Mesothelial cell of epicardium (in vitro differentiated cells): ENCODE measurements at places on chromosomes 7 and 10. TPM values are rescaled to one million over a fixed set of nuclear protein-coding genes. Genes with fewer than 3 reads are reported as not detected.

STAG3 gene
- total RNA-seq, result 0.94 to 1.9 TPM (median 1.4 TPM) in 3 replicates

BMPR1A gene
- total RNA-seq, result 96.1 to 106 TPM (median 100.0 TPM) in 3 replicates

CH25H gene
- not detected in 3 replicates for total RNA-seq

SDK1 gene
- total RNA-seq, result 12.8 to 17.2 TPM (median 15.1 TPM) in 3 replicates

CALN1 gene
- 0.25 to 1.1 TPM (median 0.42 TPM) in 3 replicates for total RNA-seq

PRRT4 gene
- total RNA-seq, result 7.9 to 9.5 TPM (median 9.1 TPM) in 3 replicates

ANKRD61 gene
- 0.20 to 0.29 TPM in 2 of 3 replicates, not detected in the other for total RNA-seq

HOXA2 gene
- 30.3 to 33.9 TPM (median 30.8 TPM) in 3 replicates for total RNA-seq

GRCh38 chr10:121288864-121289661 lies 309.2 kb downstream of the FGFR2 start:
- DNase-seq, result no peak

- DNase-seq, result no peak
Observed at GRCh38 chr7:33872870-33873269, 32.5 kb upstream of the BMPER start.

GRCh38 chr7:41685684-41686083 lies 17.2 kb downstream of the INHBA start:
- no peak for DNase-seq

GRCh38 chr10:67464278-67464677 lies 231.7 kb downstream of the CTNNA3 start:
- no peak for DNase-seq

DNA sequence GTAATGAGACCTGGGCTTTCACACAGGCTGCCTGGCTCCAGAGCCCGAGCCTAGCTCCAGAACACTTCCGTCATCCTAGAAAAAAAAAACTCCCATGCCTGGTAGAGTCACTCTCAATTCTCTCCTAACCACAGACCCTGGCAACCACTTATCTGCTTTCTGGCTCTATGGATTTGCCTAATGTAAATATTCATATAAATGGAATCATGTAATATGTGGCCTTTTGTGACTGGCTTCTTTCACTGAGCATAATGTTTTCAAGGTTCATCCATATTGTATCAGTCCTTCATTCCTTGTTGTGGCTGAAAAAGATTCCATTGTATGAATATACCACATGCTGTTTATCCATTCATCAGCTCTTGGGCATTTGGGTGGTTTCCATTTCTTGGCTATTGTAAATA lies 167.7 kb upstream of the MKLN1 start:
- no peak for DNase-seq

DNA sequence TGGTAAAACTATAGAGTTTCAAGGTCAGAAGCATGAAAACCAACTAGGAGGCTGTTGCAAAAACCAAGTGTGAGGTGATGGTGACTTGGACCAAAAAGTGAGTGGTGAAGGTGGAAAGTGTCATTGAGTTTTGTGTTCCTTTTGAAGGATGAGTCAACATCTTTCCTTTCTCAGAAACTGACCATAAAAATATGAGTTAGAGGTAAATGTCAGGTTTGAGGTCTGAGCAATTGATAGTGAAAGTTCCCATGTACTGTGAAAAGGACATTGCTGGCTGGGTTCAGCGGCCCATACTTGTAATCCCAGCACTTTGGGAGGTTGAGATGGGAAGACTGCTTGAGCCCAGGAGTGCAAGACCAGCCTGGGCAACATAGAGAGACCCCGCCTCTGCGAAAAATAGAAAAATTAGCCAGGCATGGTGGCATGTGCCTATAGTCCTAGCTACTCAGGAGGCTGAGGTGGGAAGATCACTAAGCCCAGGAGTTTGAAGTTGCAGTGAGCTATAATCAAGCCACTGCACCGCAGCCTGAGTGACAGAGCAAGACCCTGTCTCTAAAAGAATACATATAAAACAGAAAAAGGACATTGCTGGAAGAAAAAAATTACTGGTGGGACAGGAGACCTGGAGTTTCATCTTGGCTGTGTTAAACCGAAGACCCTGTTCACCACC lies 89.3 kb upstream of the ARID5B start:
- DNase-seq, result no peak

- DNase-seq, result no peak
Observed at GRCh38 chr7:146414937-146415336, 298.3 kb downstream of the CNTNAP2 start.

DNA sequence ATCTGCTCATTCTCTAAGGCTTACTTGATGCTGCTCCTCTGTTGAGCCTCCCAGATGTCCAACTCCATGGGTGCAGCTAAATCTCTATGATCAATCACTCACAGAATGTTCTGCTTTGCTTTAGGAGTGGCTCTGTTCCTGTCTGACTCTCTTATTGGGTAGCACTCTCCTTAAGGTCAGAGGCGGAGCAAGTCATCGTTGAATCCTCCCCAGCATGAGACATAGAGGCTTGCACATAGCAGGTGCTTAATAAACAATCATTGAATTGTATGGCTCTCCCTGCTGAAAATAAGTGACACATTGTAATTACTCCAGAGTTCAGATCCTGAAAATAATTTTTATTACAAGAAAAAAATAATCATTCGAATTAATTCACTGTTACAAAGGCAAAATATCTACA lies 69.7 kb downstream of the NPS start:
- no peak for DNase-seq

DNA sequence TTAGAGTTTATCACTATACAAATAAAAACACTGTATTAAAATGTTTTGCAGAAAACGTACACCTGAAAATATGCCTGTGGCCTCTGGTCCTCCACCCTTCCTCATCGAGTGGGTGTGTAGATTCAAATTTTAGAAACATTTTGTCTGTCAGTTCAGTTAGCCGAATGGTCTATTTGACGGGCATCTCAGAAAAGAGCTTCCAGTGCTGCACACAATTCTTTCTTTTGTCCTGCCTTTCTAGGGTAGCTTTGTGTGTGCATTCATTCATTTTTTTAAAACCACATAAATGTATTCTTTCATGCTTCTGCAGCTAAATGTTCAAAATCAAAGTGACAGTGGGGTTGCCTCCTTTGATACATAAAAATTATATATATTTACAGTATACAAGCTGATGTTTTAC lies 46.8 kb downstream of the GNAI1 start:
- DNase-seq, result no peak

DNA sequence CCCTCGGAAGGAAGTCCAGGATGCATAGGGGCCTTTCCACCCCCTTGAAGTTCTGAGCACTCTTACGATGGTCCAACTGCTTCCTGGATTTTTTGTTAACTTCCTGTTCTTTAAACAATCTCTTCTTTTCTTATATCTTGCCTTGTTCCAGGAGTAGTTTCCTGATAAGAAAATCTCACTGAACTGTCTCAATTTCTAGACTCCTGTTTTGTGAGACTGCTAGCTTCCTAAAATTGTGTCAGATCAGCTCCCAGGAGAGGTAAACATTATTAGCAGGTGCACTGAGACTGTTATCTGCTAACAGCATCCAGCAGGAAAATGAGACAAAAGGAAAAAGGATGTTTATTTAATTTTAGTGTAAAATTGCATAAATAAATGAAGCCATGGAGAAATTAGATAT lies 106.2 kb upstream of the PITRM1 start:
- no peak for DNase-seq

GRCh38 chr10:90352288-90352687 lies 505.6 kb downstream of the HTR7 start:
- DNase-seq, result no peak

- no peak for DNase-seq
Observed at GRCh38 chr7:95047291-95047690, 139.9 kb downstream of the PPP1R9A start.

DNA sequence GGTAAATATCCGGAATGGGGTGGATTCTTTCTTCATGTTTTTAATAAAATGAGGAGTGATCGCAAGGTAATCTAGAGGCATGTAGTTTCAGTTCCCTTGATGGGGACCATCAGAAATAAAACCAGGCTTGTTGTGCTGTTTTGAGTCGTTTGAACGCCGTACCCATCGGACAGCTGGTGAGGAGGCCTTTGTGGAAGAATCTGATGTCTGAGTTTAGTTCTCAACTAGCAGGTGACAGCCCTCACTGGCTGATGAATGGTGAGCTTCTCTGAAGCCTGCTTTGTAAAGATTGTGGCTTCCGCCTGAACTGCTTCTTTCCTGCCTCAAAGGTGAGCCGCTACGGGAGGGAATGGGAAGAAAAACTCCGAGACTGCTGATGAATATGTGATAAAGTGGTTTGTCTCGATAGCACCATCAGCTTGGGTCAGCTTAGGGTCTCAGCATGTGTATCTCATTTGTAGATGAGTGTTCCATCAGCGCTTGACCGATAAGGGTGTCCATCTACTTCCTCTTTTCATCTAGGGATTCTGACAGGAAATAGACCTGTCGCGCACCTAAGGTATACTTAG lies 977 bp downstream of the TMEM248 start:
- DNase-seq, result no peak

- DNase-seq, result no peak
Observed at GRCh38 chr7:102914585-102914984, 1.8 kb downstream of the LRRC17 start.

- no peak for DNase-seq
Observed at GRCh38 chr10:71527135-71527534, 130.4 kb downstream of the CDH23 start.

GRCh38 chr7:106153891-106154449 lies 41.9 kb upstream of the SYPL1 start:
- peak; percentile 67 for DNase-seq

DNA sequence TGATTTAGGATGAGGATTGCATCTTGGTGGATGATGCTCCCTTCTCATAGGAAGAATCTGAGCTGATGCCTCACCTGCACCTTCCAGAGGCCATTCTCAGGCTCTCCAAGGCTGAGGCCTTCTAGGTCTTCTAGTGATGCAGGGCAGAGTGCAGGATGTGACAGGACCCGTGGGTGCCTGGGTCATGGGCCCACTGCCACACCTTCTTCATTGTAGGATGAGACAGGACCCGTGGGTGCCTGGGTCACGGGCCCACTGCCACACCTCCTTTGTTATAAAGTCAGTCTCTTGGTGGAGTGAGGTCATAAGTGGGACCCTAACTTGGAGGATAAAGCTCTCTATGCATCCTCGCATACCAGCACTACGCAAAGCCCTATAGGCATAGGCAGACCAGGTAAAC lies 109.9 kb upstream of the TCERG1L start:
- DNase-seq, result no peak

- DNase-seq, result no peak
Observed at GRCh38 chr10:124062390-124062789, 31.0 kb downstream of the CHST15 start.

- DNase-seq, result no peak
Observed at GRCh38 chr7:74307738-74308505, 18.7 kb downstream of the CLIP2 start.

GRCh38 chr7:32381024-32381601 lies 109.1 kb downstream of the LSM5 start:
- no peak for DNase-seq

DNA sequence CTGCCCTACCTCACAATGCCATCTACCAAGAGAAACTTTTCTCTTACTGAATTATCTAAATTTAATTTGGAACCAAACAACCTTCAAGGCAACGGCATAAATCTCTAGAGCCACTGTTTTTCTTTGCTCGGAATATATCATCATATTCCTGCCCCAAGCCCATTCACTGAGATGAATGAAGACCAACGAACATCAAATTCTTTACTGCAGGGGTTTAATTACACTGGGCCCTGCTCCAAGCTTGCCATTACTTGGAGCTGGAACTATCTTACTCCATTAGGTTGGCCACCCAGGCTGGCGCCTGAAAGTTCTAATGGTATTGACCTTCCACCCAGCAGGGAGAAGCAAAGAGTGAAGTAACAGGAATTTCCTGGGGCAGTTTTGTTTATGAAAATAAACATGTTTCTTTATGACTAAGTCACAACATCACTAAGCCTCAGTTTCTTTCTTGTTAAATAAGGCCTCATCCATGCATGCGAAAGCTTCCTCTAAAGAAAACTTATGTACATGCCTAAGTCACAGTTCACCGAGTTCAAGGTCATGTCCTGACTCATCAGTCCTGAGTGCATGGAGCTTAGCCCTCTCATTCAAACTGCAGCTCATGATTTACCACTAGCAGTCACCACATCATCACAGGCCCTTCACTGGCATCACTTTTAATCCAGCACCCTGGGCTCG lies 42.1 kb upstream of the ANAPC16 start:
- DNase-seq, result no peak

GRCh38 chr10:4931587-4931986 lies 31.6 kb upstream of the AKR1C1 start:
- DNase-seq, result no peak

DNA sequence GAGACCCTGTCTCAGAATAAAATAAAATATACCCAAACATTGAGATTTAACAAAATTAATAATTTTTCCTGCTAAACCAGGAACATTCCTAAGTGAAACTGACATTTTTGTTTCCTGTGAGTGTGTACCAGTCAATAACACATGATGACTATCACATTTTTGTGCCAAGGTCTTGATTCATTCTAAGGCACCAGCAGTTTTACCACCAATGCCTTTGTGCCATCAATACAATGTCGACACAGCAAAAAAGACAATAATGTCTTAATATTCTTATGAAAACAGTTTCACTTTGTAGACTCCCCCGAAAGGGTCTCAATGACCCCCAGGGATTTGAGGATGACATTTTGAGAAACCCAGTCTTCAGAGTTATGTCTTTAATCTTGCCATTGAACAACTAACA lies 7.2 kb upstream of the CADPS2 start:
- no peak for DNase-seq

DNA sequence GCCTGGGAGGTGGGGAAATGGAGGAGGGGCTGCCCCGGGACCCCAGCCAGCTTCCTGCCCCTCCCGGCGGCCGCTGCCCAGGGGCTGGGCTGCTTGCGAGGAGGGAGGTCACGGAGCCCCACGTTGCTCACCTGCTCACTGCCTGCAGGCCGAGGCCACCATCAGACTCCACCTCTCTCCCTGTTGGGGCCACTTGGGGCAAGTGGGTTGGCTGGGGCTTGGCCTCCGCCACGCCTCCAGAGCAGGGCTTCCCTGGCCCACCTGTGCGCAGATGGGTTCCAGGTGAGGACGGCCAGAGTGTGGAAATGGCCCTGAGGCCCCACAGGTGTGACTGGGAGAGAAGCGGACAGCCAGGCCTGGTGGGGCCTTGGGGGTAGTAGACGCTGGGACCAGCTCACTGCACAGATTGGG lies 82.8 kb upstream of the DIP2C start:
- no peak for DNase-seq

GRCh38 chr10:128714644-128715415 lies 588.6 kb upstream of the MKI67 start:
- no peak for DNase-seq

- DNase-seq, result no peak
Observed at GRCh38 chr10:128916383-128916782, 550.7 kb upstream of the MGMT start.

- DNase-seq, result no peak
Observed at GRCh38 chr7:200704-201103, 8.3 kb downstream of the FAM20C start.

DNA sequence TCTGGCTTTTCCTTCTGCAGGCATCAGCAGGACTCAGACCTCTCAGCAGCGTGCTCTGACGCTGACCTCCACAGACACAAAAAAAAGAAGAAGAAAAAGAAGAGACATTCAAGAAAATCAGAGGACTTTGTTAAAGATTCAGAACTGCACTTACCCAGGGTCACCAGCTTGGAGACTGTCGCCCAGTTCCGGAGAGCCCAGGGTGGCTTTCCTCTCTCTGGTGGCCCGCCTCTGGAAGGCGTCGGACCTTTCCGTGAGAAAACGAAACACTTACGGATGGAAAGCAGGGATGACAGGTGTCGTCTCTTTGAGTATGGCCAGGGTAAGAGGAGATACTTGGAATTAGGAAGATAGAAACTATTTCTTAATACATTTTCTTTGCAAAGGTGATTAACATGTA lies 115.7 kb downstream of the CYTH3 start:
- no peak for DNase-seq

GRCh38 chr10:1745780-1746456 lies 8.6 kb upstream of the ADARB2 start:
- DNase-seq, result no peak

- no peak for DNase-seq
Observed at GRCh38 chr7:90613088-90613498, 17.0 kb downstream of the CDK14 start.
